ENCODE measurements at places on chromosomes 7 and 10.

- DNase-seq = no peak
Observed at GRCh38 chr10:103812004-103812403, 43.4 kb downstream of the SH3PXD2A start.

DNA sequence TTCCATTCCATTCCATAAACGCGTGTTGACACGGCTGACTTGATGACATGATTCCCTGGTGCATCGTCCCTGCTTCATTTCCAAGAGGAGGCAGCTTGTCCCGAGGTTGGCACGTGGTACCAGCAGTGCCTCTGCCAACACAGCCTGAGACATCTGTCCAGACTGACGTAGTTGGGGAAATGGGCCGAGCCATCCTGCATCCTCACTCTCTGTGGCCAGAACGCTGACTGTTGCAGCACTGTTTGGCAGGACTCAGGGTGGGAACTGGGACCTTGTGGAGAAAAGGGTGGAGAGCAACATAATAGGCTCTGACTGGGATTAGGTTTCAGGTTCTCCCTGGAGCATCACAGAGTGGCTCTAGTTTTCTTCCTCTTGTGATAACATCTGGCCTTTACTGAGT, 118.6 kb upstream of the BTBD16 start:
- no peak for DNase-seq

GRCh38 chr10:97686962-97687784, at the start of gene AVPI1:
Gene AVPI1, minus strand, starts transcription at chr10:97687241. Its CDS starts 7,336 bp downstream, at chr10:97679905.
- peak; percentile 74 for DNase-seq

DNA sequence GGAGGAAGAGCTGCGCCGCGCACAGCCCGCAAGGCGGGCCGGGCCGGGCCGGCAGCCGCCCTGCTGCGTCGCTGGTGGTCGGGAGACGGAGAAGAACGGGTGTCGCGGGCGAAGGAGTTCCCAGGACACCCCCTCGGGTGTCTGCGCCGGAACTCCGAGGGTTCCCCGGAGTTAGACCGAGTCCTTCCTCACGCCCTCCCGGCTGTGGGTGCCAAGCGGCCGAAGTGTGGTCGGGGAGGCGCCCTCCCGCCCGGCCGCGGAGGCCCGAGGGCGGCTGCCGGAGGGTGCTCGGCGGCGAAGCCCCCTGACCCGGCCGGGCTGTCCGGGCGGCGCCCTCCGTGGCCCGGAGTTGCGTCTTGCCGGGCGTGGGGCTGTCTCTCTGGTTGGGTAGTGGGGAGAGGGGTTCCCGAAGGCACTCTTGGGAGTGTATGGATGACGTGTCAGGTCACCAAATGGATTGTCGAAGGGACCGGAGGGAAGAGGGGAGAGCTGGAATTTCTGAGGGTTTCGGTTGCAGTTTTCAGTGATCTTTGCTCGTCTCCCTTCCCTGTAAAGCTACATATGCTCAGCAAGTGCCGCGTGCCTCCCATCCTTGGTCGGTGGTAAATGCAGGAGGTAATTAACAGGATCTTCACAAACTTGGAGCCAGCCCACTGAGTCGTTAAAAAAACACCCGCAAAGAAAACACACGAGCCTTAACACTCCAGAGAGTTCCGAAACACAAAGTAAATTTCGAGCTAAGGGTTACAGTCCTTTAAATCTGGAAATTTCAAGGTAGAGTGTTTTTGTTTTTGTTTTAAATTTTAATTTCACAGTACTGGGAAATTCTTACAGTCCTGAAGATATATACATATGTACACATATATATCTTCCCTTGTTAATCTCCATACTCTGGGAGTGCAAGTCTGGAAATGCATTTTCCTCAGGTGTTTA, 871 bp downstream of the ST7 start:
- peak; percentile 36 for DNase-seq

DNA sequence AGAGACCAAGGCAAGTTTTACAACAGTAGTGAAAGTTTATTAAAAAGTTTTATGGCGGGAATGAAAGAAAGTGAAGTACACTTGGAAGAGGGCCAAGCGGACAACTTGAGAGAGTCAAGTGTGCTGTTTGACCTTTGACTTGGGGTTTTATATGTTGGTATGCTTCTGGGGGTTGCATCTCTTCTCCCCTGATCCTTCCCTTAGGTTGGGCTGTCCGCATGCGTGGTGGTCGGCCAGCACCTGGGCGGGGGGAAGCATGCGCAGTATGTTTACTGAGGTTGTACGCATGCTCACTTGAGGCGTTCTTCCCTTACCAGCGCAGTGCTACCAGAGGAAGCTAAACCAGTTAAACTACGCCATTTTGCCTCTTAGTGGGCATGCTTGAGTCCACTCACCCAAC, 31.9 kb downstream of the NUP42 start:
- DNase-seq = no peak

DNA sequence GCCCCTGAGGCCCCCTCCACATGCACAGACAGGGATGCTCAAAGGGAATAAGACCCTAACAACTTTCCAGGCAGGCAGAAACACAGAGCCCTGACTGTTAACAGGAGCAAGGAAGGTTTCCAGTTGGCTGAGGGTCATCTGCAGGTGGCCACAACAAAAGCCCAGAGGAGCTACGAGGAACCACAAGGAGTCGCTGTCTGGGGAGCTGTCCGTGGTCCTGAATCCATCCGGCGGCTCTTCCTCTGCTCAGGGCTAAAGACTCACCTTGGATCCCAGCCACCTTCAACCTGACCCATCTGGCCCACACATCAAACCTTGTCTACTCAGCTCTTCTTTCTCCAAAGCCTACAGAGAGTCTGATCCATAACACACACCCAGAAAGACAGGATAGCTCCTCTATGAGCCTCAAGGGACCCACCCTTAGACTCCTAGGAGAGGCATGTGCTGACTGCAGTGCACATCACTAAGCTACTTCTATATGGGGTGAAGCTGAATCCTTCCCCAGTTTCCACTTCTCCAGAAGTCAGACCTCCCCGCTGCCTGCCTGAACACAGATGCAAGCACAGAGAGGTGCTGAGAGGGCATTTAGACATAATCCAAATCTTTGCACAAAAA, 104.0 kb downstream of the SLIT1 start:
- no peak for DNase-seq

DNA sequence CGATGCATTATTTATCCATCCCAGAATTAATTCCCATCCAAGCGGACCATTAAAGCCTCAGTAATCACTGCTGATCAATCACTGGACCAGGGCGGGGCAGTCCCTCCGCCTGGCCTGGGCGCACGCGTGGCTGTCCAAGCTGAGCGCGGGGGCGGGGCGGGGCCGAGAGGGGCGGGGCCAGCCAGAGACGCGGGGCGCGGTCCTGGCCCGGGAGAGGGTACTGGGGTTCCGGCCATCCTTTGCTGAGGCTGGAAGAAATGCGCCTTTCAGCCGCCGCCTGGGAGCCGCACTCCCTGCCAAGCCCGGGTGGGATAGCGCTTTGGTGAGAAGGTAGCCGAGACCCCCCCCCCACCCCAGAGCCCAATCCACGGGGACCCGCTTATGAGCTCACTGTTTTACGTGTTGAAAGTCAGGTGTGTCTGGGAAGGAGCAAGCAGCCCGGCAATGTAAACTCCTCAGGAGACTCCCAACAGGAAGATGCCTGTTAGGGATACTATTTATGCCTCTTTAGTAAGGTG, at the start of gene ARHGAP22:
ARHGAP22 (minus strand) TSS at position 83 of the 518 bp plus-strand sequence. CDS start 277 bp downstream, outside the sequence.
- DNase-seq = no peak

- no peak for DNase-seq
Observed at GRCh38 chr7:131052285-131052904, 275.3 kb upstream of the MKLN1 start.

GRCh38 chr10:103852856-103853255, 2.5 kb downstream of the SH3PXD2A start:
- DNase-seq = no peak
